ENCODE measurements at places on chromosomes 11 and 22.

DNA sequence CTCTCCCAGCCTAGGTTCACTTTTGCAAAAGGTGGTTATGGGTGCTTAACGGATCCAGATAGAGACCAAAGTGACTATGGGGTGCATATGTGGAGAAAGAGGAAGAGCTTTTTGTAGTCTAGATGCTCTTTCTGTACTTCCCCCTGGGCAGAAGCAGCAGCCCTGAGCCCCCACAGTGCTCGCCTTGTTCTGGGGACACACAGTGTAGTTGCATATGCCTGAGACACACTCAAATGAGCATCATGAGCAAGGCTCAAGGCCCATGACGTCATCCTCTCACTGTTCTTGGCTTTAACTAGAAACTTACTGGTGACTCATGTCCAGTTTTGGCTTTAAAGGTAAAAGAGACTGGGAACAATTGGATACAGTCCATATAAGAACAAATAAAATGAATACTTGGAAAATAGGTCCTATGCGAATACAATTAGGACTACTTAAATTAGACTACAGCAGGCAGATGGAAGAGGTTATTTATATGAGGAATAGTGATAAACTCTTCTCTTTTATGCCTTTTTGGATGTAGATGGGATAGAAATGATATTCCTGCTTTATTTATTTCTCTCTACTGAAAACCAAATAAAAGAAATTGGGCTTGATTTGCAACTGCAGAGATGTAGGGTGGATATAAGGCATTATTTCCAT is 20.1 kb upstream of the PEX26 start:
- DNase-seq: peak; percentile 75

DNA sequence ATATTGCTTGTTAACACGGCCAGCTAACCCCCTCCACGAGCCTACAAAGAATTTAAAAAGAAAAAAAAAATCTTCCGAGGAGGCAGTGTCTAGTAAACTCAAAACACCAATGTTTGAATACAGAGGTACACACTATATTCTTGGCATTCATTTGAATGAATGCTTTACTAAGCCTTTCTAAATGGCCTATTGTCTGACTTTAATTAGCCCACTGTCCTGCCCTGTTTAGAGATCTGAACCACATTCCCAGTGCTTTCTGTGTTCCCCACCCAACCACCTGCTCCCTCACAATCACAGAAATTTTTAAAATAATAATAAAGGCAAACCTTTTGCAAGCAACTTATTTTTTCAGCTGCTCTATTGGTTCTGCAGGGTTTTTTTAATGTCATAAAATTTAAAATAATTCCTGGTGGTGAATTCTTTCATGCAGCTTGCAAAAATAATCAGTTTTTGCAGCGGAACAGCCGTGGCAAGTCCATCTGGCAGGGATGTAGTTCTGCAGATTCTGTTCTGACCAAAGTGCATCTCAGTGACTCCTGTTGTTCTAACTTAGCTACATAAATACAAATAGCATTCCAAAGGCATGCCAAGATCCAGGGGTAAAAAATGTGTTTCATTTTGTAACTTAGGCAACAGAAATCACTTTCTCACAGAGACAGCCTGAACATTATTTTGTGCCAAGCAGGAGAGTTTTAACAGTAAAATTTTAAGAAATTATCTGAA is 23.8 kb downstream of the POU2AF2 start:
- no peak for DNase-seq

DNA sequence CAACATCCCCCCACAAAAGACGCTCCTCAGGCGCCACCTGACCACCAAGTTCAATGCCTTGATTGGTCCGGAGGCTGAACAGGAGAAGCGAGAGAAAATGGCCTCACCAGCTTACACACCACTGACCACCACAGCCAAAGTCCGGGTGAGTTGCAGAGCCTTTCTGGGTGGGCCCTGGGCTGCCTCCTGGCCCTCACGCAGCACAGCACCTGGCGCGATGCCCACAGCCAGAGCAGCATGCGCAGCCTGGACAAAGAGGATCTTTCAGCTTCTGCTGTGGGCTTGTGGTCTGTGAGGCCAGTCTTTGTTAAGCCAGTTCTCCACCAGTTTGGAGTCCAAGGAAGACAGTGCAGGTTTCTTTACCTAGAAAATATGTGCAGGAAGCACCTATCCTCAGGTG is 21.6 kb downstream of the CYB5R2 start:
- DNase-seq: no peak

- no peak for DNase-seq
These were observed 46.5 kb downstream of the PDE2A start for GRCh38 chr11:72627594-72628281.

- no peak for DNase-seq
These were observed 20.2 kb downstream of the LMO1 start for GRCh38 chr11:8243458-8243857.

DNA sequence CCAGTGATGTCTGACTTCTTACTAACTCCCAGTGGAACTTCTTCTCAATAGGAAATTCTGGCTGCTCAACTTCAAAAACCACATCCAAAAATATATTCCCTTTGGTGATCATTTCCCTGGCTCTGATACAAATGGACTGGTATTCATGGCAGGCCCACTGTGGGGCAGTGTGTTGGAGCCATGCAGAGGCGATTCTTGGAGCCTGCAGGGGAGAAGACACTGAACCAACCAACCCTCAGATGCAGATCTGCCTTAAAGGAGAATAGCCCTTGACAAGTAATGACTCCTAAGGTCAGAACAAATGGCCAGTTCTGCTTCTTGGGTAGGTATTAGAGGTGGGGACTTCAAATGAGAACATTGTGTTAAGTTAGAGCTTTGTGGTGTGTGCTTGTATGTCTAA is 12.2 kb downstream of the OR4D9 start:
- no peak for DNase-seq

DNA sequence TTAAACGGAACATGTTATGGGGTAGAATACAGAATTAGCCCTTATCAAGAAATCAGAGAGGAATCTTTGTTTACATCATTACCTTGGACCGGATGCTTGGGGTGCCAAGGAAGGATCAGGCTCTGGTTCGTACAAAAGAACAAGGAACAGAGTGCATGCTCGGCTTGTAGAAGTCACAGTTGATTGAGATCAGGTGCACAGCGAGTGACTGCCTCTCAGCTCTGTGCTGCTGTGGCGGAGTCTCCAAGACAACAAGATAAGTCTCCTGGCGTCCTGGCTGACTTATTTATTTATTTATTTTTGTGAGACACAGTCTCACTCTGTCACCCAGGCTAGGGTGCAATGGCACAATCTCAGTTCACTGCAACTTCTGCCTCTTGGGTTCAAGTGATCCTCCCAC is 31.8 kb downstream of the GLB1L2 start:
- no peak for DNase-seq
